ENCODE measurements at places on chromosomes 4 and X.

GRCh38 chr4:183158062-183158461, 59.0 kb downstream of the WWC2 start:
- no peak for DNase-seq

DNA sequence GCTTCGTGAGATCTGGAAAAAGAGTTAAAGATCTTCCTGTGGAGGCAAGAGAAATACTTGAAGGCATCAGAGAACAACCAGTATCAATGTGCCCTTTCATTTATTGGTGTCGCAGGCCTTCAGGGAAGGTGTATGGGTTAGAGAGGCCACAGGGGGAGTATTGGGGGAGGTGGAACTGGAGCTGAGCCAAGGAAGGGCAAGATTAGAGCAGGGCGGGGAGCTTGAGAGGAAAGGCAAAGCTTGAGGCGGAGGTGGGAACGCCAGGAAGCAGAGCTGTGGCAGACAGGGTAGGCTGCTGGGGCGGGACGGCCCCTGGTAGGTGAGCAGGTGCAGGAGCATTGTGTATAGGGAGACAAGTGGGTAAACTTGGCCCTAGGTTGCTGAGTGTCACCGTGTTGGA, 329.9 kb downstream of the ARHGAP10 start:
- DNase-seq: no peak

GRCh38 chrX:9285342-9285771, 179.5 kb upstream of the TBL1X start:
- no peak for DNase-seq

DNA sequence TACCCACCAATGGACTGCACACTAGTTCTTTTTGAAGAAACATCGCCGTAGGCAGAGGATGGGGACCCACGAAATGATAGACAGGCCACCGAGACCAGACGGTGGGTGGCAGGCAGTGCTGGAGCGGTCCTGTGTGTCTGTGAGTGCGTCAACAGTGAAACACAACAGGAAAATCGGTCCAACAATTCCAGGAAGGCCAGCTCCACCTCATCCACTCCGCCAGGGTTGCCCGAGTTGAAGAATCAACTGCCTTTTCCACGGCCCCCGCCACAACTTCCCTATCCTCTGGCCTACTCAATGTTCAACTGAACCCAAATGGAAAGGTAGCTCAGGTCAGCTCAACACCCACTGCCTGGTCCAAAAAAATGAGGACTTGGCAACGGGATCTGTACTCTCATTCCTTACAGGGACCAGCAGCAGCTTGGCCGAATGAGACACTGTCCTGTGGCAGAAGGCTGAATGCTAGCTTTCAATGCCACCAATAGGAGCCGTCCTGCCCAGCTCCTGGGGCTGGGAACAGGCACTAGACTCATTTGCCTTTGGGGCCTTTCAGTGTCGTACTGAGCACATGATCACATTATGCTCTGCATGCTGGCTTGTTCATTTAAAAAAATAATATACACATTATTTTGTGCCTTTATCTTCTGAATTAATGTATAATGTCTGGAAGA, 43.5 kb downstream of the MID1 start:
- no peak for DNase-seq

DNA sequence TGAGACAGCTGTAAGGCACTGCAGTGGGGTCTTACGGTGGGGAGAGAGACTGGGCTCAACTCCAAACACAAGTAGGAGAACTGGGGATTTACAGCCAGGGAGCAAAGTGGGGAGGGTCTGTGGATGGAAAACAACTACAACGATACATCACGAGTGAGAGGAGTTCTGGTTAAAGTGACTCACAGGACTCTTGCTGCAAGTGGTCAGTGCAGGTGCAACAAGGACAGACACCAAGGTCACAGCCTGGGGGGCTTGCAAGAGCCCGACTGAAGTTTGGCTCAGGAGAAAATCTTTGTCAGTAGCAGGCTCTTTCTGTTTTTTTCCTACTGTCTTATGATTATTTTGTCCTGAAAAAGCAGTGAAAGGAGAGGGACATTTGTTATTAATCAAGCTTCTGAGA, 10.1 kb upstream of the FAT1 start:
- no peak for DNase-seq

DNA sequence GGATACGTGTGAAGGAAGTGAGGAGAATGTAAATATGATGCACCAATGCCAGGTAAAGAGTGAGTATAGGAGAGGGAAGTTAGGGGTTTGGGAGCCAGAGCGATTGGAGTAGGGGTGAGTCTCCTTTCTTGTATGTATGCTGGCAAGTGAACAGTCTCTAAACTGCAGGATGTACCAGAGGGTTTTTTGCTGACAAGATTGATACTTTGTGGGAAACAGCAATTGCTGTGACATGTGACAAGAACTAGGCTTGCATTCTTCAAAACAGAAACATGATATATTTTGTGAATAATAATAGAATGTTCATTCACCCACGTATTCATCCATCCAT, 706 bp downstream of the CHIC1 start:
- no peak for DNase-seq

All from CD8-positive, alpha-beta memory T cell (primary cell).